ENCODE measurements at places on chromosomes 1 and 21.

- no peak for DNase-seq
Measured at GRCh38 chr1:99969260-99969728, 502 bp upstream of the SLC35A3 start.

DNA sequence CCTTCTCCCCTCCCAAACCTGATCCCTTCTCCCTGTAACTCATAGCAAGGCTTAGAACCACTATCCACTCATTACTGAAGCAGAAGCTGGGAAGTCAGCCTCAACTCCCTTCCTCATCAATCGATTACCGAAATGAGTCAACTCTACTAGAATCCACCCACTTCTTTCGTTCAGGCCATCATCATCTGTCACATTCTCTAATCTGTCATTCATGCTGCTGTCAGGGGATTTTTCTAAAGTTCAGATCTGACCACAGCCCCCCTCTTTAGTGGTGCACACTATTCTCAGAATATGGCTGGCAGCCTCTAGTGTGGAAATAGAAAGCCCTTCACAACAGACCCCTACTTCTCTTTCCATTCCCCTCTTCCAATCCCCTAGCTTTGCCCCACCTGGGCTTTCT is 5.1 kb downstream of the NT5C1A start:
- DNase-seq, result no peak

- peak; percentile 66 for DNase-seq
Measured at GRCh38 chr1:177307771-177308170, 137.0 kb downstream of the BRINP2 start.

DNA sequence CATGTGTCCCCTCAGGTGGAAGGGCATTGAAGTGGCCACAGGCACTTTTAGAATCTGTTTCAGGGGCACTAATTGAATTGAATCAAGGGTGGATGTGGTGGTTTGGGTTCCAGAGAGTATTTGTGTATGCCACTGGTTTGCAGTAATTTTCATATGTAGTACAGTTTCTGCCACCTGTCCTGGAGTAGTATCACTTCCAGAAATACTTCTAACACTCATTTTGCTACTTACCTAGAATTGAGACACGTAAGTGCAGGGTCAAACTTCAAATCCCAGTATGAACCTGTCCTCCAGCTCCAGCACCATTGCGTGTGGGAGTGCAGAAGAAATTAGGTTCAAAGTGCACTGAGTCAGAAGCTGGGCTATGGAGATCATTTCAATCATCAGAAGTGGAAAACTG is 26.8 kb downstream of the RSPH1 start:
- DNase-seq, result no peak

GRCh38 chr1:24048205-24048869 is 63.6 kb downstream of the MYOM3 start:
- peak; percentile 16 for DNase-seq

DNA sequence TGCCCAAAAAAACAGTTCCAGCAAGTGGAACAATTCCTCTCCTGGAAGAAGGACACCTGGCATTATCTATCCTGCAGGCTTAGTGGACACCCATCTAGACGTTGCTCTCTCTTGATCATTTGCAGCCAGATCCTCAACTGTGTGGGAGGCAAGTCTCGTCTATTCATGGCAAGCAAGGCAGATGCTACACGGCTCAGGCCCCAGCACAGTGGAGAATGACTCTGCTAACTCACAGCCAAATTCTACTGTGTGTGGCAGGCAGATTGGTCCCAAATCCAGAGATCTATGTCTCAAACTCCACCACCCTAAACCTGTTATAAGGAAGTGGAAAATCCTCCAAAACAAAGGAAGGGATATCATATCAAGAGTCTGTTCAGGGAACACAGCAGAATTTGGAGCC is 7.0 kb downstream of the TNNT2 start:
- DNase-seq, result no peak

DNA sequence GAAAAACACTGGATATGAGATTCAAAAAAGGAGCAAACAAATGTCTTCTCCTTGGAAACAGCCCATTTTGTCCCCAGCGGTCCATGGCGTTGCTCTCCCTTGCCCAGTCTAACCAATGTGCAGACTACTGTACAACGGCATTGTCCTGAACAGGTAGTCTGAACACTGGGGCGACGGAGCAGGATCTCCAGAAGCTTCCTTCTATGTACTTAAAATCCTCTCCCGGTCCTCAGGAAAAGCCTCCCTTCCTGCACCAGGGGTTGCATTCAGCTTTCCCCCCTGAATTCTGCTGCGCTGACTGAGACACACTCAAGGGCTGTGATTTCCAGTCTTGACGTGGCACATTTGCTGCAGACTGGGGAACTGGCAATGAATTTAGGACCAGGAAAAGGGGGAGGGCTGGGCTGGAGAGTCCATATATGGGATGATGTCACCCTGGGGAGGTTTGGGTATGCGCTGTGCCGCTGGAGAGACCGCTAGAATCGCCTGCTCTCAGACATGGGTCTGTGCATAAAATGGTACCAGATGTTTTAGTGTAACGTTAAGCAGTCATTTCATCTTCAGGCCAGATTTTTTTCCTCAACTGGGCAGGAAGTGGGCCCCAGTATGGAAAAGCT is 275.9 kb upstream of the C1orf105 start:
- peak; percentile 99 for DNase-seq

DNA sequence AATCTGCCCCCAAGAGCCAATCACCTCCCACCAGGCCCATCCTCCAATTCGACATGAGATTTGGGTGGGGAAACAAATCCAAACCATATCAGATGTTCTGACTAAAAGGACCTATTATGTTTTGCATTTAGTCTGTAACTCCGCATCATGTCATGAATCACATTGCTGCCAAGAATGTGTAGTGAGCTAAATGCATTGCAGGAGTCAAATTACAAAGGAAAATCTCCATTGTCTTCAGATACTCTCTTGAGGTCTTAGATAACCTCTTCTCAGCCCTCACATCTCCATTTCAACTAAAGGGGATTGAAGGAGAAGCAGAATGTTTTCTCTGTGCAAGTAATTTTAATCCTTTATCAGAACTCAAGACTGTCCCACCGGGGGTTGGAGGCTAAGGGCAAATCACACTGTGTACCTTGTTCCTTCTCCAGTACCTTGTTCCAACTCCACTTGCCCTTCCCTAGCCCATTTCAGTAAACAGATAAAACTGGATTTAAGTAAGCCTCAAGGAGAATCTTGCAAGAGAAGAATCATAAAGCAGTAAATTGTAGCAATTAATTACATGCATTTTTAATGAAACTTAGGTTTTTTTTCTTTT is 34.1 kb downstream of the EXTL2 start:
- peak; percentile 84 for DNase-seq

DNA sequence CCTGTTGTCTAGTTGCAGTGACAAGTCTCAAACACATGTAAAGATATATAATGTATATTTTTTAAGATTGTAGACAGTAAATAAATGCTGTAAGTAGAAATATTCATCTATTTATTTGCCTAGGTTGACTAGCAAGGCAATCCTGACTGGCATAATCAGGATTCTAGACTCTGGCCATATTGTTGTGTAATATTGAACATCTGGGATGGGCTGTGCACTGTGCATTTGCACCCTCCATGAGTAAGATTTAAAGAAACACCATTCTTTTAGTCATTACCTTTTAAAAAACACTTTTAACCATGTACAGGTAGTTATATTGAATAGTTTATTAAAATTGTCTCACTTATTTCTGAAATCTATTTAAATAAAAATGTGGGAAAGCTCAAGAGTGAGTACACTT is 32.4 kb downstream of the RASAL2 start:
- peak; percentile 65 for DNase-seq

- no peak for DNase-seq
Measured at GRCh38 chr1:27445177-27445936, 44.6 kb downstream of the WASF2 start.

- DNase-seq, result no peak
Measured at GRCh38 chr1:223710179-223711133, 1.9 kb upstream of the CAPN2 start.

GRCh38 chr1:243399561-243400155 is 143.8 kb downstream of the SDCCAG8 start:
- no peak for DNase-seq

DNA sequence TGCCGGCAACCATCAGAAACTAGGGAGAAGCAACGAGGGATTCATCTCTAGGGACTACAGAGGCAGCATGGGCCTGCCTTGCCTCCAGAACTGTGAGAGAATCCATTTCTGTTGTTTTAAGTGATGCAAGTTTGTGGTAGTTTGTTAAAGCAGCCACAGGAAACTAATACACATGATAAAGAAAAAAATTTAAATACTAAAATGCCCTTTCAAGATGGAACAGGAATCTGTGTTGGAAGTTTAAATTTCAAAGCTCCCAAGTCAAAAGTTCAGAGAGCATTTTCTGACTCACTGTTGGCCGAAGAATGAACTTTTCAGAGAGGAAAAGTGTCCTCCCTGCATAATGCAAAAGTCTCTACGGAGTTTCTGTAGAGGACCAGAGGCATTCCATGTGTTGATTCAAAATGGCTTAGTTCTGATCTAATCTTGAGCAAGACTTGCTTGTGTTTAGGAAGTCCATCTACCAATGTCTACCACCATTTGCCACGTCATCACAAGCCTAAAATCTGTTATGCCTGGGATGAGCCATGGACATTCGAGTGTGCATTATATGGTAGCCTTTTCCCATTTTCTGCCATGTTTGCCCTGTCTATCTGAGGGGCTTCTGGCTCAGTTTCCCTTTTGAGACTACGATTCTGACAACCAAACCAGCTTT is 22.4 kb upstream of the ARHGAP29 start:
- peak; percentile 86 for DNase-seq

DNA sequence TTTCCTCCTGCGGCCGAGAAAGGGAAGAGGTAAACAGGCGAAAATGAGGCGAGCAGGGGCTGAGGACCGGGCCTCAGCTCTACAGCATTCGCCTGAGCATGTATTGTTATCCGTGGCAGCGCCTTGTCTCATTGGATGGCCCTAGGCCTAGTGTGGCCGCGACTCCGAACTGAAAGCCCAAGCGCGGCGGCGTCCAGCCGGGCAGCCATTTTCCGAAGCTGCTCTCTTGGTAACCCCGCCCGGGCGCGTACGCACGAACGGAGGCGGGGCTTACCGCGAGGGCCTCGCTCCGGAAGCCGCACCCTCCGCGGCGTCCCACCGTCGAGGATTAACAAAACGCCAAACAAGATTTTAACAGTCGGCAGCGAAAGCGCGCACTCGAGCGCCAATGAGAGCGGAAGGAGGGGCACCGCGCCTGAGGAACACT is 797 bp upstream of the USP1 start:
- no peak for DNase-seq

DNA sequence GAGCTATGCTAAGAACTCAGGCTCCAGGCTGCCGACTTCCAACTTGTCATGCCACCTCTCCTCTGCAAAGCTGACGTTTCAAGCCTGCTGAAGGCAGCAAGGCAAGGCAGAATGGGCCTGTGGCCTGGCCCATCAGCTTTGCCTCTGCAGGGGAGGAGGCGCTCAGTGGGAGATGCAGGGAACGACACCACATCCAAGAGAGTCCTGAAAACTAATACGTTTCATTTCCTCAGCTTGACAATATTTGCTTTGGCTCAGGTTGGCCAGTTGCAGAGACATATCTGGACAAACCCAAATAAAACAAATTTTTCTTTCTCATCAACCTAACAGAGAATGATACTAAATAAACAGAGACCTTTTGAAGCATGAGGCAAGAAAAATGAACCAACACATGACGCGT is 35.3 kb downstream of the BEND5 start:
- no peak for DNase-seq

GRCh38 chr1:246338546-246338945 is 168.5 kb downstream of the SMYD3 start:
- DNase-seq, result no peak

- DNase-seq, result no peak
Measured at GRCh38 chr21:18608226-18608625, 204.6 kb upstream of the TMPRSS15 start.

GRCh38 chr1:18974606-18975005 is 18.1 kb upstream of the IFFO2 start:
- no peak for DNase-seq

GRCh38 chr1:154969860-154970452 is 591 bp downstream of the SHC1 start:
- no peak for DNase-seq

GRCh38 chr1:67683316-67683715 is 1.7 kb upstream of the GADD45A start:
- peak; percentile 83 for DNase-seq

DNA sequence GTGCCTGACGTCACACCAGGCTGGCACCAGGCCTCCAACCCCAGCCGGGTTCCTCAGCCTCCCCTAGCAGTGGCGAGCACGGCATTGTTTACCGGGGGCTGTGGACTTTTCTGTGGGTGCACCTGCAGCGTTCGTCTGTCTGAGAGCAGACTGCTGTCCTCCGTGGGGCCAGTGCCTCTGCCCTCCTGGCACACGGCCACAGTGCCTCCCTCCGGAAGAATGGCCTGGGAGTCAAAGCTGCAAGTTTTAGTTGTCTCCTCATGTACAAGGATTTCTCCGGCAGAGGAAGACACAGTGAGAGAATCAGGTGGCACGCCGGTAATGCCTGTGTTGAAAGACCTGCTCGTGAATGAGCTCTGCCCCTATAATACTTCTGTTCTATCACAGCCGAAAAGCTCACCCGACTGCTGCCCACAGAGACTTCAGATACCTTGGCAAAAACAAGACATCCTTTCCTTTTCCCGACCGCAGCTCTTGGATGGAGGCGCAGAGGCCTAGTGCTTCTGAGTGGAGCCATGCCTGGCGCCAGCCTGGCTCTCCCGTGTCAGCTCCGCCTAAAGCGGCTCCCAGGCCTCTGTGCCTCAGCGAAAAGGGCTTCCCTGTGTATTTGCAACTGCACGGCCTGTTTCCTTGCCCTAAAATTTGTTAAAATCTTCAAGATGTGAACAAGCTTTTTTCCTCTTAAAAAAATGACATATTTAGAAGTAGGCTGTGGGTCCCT is 71.4 kb downstream of the AGPAT3 start:
- DNase-seq, result no peak

- no peak for DNase-seq
Measured at GRCh38 chr1:235331401-235331800, 3.0 kb downstream of the GGPS1 start.

- no peak for DNase-seq
Measured at GRCh38 chr1:154485910-154486496, 16.0 kb upstream of the TDRD10 start.

DNA sequence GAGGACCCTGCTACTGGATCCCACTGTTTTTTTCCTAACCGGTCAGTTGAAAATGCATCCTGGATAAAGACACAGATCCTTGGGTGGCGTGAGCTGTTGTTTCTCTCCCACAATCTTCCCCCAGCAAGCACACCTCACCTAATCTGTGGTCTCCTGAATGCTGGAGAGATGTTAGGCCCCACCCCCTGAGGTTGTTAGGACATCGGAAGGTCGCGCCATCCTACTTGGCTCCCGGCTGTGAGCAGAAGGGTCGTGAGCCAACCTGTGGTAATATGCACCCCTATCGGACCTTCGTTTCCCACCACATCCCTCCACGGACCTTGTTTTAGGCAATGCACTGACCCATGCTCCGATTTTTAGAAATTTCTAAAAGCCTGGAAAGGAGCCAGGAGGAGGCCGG is 89.9 kb upstream of the IPO9 start:
- DNase-seq, result no peak
